ENCODE measurements at places on chromosomes 12 and 14.

DNA sequence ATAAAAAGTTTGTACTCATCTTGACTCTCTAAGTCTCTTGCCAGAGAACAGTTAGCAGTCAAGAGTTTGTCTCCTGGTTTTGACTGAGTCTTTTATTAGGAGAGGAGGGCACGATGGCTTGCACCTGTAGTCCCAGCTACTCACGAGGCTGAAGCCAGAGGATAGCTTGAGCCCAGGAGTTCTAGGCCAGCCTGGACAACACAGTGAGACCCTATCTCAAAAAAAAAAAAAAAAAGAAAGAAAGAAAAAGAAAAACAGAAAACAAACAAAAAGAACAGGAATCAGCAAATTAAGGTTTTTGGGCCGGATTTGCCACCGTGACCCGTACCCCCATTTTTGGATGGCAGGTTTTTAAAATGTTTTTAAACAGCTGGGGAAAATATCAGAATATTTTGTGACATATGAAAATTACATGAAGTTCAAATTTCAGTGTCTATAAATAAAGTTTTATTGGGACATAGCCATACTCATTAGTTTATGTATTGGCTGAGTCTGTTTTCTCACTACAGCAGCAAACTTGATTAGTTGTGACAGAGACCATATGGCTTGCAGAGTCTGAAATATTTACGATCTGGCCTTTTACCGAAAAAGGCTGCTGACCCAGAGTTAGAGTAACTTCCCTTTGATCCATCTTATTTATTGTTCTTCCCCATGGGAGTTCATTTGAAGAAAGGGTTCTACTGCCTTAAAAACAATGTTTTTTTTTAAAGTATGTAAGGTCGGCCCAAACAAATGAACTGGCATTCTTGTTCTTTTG lies 31.2 kb downstream of the VEZT start:
- DNase-seq, result peak; percentile 65

GRCh38 chr14:35406506-35407305 lies 2.2 kb upstream of the NFKBIA start:
- peak; percentile 69 for DNase-seq

DNA sequence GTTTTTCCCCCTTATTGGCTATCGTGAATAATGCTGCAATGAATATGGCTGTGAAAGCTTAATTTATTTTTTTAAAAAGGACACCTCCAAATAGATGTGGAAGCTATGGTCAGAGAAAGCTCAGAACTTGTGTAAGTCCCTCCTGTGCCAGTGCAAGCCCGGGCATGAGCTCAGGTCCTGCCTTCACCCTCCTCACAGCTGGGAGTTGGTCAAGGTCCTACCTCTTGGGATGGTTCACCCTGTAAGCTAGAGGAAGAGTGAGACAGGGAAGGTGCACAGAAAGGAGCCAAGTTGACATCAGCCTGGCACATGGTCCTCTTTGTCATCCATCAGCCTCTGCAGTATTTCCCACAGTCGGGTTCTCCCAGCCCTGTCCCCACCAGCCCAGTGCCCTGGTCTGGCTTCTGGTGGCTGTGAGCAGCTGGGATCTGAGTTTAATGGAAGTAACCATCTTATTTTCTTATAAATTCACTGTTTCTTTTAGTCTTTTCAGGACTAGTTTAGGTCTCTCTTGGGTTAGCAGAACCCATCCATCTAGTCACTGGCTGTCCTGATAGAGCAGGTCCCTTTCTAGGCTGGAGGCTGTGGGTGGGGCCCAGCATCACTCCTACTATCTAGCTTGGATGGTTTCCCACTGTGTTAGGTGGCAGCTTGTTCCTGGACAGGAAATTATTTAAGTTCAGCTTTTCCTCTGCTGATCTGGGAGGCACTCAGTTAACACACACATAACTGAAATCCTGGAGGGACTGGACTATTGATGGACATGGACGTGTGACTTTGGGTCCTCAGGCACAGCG lies 11.8 kb upstream of the PLEKHG3 start:
- DNase-seq, result no peak

GRCh38 chr12:117967512-117967911 lies 1.3 kb downstream of the KSR2 start:
- DNase-seq, result no peak

GRCh38 chr12:123356159-123356670 lies 8.4 kb downstream of the SBNO1 start:
- no peak for DNase-seq

- no peak for DNase-seq
Measured at GRCh38 chr12:78886719-78887407, 22.3 kb downstream of the SYT1 start.

- DNase-seq, result no peak
Measured at GRCh38 chr12:22788913-22789312, 163.9 kb downstream of the ETNK1 start.

- DNase-seq, result no peak
Measured at GRCh38 chr12:100017056-100017455, 32.3 kb upstream of the ANKS1B start.

- no peak for DNase-seq
Measured at GRCh38 chr12:29176941-29177340, 27.9 kb downstream of the FAR2 start.

DNA sequence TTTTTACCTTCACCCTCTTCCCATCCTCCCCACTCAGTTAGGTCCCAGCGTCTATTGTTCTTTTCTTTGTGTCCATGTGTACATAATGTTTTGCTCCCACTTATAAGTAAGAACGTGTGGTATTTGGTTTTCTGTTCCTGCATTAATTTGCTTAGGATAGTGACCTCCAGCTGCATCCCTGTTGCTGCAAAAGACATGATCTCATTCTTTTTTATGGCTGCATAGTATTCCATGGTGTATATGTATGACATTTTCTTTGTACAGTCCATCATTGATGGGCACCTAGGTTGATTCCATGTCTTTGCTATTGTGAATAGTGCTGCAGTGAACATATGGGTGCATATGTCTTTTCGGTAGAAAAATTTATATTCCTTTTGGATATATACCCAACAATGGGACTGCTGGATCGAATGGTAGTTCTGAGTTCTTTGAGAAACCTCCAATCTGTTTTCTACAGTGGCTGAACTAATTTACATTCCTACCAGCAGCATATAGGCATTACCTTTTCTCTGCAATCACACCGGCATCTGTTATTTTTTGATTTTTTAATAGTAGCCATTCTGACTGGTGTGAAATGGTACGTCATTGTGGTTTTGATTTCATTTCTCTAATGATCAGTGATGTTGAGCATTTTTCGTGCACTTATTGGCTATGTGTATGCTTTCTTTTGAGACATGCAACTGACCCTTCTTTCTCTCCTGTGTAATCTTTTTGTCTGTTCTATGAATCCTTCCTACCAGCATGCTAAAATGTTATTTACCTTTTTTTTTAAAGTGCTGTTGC lies 279.7 kb upstream of the AMIGO2 start:
- DNase-seq, result no peak

- no peak for DNase-seq
Measured at GRCh38 chr12:113448873-113449272, 22.8 kb downstream of the LHX5 start.

Measured in NCI-H82 (cell line).